Sigmoid colon (tissue), 7 donors: ENCODE measurements at places on chromosomes 7 and 10. TPM values are rescaled to one million over a fixed set of nuclear protein-coding genes. Genes with fewer than 3 reads are reported as not detected.
A peak's percentile ranks its signal among the peaks of the same experiment; 100 is the strongest.

Gene NODAL
- not detected for total RNA-seq

GRCh38 chr10:5556576-5556975, 31.8 kb downstream of the CALML3 start:
- peaks cover 76% of the 10 kb centered on the region for H3K4me1 ChIP-seq
- H3K36me3 ChIP-seq: no peaks in the 10 kb centered on the region
- H3K4me3 ChIP-seq: no peak overlapping the region
- H3K27ac ChIP-seq: peak overlapping the region; percentile 77

DNA sequence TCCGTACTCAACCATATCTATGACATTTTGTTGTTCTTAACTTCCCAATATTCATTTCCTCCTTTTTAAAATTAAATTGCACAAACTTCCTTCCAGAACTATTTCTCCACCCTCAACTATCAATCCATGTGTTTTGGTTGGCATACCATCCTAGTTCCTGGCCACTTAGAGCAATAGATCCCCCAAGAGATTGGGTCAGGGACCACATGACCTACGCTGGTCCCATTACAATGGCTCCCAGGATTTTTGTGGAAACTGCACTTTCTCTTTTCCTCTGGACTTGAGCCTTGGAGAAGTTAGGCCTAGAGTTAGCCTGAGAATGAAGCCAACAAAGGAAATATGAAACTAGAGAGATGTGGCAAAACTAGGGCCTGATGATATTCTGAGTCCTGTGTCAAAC, 55.7 kb upstream of the CASD1 start:
- no peaks in the 10 kb centered on the region for H3K27me3 ChIP-seq
- DNase-seq: no peak
- peaks cover 18% of the 10 kb centered on the region for H3K4me1 ChIP-seq
- H3K27ac ChIP-seq: no peak overlapping the region
- H3K4me3 ChIP-seq: no peak overlapping the region
- H3K36me3 ChIP-seq: no peaks in the 10 kb centered on the region

Gene PPP2R2D
- 33.1 TPM for total RNA-seq

DNA sequence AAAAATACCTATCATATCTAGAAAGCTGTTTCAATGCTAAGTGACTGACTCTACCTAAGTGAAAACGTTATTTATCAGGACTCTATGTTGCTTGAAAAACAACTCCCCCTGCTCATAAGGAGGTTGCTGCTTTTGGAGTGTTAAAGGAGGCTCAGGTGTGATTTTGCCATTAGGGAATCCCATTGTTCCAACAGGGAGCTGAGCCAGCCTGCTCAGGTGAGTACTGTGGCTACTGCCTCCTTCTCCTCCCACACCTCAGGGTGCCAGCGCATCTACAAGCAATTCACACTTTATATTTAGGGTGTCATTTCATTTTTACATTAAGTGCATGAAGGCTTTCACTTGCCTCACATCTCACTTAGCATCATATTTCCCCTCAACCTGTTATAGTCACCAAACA, 84.7 kb downstream of the SEM1 start:
- H3K27ac ChIP-seq: no peak overlapping the region
- H3K4me1 ChIP-seq: no peaks in the 10 kb centered on the region
- H3K4me3 ChIP-seq: no peak overlapping the region
- no peak for DNase-seq

GRCh38 chr7:83629117-83629880, 19.6 kb downstream of the SEMA3E start:
- DNase-seq: no peak
- H3K36me3 ChIP-seq: no peaks in the 10 kb centered on the region
- H3K27ac ChIP-seq: no peak overlapping the region
- no peaks in the 10 kb centered on the region for H3K4me1 ChIP-seq

GRCh38 chr10:65470986-65471385, 1454.8 kb upstream of the LRRTM3 start:
- no peaks in the 10 kb centered on the region for H3K36me3 ChIP-seq
- no peak overlapping the region for H3K4me3 ChIP-seq
- no peaks in the 10 kb centered on the region for H3K4me1 ChIP-seq
- H3K27ac ChIP-seq: no peak overlapping the region

DNA sequence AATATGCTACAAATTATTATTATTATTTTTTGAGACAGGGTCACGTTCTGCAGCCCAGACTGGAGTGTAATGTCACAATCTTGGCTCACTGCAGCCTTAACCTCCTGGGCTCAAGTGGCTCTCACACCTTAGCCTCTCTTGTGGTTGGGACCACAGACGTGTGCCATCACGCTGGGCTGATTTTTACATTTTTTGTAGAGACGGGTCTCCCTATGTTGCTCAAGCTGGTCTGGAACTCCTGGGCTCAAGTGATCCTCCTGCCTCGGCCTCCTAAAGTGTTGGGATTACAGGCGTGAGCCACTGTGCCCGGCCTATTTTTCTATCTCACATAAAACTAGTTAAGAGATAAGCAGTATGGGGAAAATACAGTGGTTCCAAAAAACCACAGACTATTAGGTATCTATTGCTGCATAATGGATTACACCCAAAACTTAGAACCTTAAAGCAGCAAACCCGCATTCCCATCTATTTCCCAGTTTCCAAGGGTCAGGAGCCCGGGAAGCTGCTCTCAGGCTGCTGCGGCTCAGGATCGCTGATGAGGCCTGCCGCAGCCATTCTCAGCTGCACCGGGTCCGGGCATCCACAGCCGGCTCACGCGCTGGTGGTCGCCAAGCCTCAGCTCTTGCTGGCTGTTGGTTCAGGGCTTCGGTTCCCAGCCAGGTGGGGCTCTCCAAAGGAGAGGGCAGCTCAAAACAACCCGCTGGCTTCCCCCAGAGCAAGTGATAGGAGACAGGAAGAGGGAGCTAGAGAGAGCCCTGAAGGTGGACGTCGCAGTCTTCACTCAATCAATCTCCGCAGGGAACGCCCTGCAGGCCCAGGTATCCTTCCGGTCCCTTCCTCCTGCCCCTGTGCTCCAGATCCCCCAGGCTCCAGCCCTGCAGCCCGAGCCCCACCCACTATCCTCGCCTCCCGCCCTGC, 128.2 kb downstream of the UBE2H start:
- peak overlapping the region; percentile 55 for H3K27ac ChIP-seq
- peaks cover 15% of the 10 kb centered on the region for H3K4me1 ChIP-seq
- H3K36me3 ChIP-seq: no peaks in the 10 kb centered on the region
- DNase-seq: no peak
- H3K27me3 ChIP-seq: no peaks in the 10 kb centered on the region

DNA sequence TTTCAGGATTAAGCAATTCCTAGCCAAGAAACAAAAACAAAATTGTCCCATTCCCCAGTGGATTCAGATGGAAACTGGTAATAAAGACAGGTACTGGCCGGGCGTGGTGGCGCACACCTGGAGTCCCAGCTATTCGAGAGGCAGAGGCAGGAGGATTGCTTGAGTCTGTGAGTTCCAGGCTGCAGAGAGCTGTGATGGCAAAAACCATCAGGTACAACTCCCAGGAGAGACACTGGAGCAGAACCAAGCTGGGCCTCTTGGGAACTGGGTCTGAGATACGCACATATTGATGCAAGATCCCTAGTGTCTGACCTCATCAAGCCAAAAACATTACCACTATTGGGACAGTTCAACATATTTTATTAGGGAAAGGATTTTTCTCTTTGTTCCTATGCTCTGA, 84.0 kb upstream of the ANLN start:
- no peaks in the 10 kb centered on the region for H3K36me3 ChIP-seq
- no peaks in the 10 kb centered on the region for H3K27me3 ChIP-seq
- H3K27ac ChIP-seq: no peak overlapping the region

- no peaks in the 10 kb centered on the region for H3K36me3 ChIP-seq
- H3K27me3 ChIP-seq: peaks cover 6% of the 10 kb centered on the region
- no peak overlapping the region for H3K4me3 ChIP-seq
Measured at GRCh38 chr7:25876092-25876491, 275.9 kb upstream of the NFE2L3 start.

Gene CPN1
- not detected for total RNA-seq

Gene LRRD1
- total RNA-seq: 0.83 TPM

GRCh38 chr10:59016043-59016442, 160.4 kb upstream of the PHYHIPL start:
- no peaks in the 10 kb centered on the region for H3K36me3 ChIP-seq
- no peak overlapping the region for H3K4me3 ChIP-seq
- H3K27me3 ChIP-seq: no peaks in the 10 kb centered on the region
- H3K27ac ChIP-seq: no peak overlapping the region

DNA sequence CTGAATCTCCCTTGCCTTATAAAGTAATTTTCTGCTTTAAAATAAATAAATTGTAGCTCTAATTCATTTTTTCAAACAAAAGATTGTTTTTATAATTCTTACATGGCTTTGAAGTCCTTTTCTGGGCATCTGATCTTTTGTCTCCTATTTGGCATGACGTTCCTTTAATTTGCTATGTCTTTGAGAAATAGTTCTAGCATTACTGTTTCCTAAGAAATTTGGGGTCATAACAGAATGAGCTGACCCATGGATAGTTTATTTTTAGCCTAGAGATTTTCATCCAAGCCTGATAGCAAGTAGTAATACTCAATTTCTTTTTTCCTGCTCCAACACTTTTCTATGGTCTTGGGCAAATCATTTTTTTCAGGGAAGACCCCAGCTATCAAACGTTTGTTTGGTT, 31.4 kb downstream of the CCDC71L start:
- no peaks in the 10 kb centered on the region for H3K27me3 ChIP-seq
- DNase-seq: no peak
- H3K4me3 ChIP-seq: no peak overlapping the region
- H3K4me1 ChIP-seq: no peaks in the 10 kb centered on the region

Gene HTRA1
- 121 TPM for total RNA-seq
